Astrocyte (in vitro differentiated cells and primary cell): ENCODE measurements at places on chromosomes 7 and 10.

- no peak for DNase-seq
Observed at GRCh38 chr7:122064971-122065370, 79.1 kb downstream of the AASS start.

DNA sequence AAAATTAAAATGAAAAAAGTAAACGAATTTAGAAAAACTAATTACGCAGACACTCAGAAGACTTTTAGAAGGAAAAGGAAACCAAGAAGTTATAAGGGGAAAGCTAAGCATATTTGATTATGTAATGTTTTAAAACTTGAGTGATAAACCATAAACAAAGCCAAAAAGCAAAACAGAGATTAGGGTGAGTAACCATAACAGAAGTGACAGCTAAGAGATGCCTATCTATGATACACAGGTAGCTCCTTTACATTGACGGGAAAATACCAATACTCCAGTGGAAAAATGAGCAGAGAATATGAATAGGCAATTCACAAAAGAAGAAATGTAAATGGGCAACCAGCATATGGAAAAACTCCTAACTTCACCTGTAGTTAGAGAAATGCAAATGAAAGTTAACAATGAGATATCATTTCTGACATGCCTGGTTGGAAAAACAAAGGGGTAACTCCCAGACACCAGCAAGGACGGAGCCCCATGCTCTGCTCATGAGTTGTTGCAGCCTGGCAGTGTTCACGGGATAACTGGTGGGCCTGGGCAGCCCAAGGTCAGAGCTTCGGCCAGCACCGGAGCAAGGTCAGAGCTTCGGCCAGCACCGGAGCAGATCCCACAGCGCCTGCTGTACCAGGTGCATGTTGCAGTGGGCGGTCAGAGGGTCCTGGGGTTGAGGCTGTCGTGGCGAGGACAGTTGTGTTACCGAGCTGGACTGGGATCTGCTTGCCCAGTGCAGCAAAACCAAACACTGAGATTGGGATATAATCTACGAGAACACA, 58.9 kb downstream of the ALOX5 start:
- no peak for DNase-seq

- DNase-seq: peak; percentile 9
Observed at GRCh38 chr10:6667679-6668270, 87.7 kb upstream of the PRKCQ start.

DNA sequence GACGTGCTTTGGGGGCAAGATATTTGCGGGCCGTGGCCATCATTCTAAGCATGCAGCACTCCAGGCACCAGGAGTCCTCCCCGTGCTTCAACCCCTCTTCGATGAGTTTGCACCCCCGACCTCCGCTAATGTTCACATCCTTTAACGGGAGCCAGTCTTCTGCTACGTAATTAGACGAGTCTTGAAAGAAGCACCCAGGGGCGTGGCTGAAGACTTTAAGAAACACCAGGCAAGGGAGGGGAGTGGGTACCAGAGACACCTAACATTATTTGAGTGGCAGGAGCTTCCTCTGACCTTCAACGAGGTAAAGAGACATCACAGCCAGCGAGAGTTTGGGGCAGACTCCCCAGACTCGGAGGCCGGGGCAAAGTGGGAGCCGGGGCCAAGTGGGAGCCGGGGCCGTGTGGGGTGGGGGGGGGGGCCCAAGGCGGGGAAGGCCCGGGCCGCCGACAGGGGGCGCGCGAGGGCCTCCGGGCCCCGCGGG, 31.1 kb upstream of the TOMM7 start:
- DNase-seq: no peak

DNA sequence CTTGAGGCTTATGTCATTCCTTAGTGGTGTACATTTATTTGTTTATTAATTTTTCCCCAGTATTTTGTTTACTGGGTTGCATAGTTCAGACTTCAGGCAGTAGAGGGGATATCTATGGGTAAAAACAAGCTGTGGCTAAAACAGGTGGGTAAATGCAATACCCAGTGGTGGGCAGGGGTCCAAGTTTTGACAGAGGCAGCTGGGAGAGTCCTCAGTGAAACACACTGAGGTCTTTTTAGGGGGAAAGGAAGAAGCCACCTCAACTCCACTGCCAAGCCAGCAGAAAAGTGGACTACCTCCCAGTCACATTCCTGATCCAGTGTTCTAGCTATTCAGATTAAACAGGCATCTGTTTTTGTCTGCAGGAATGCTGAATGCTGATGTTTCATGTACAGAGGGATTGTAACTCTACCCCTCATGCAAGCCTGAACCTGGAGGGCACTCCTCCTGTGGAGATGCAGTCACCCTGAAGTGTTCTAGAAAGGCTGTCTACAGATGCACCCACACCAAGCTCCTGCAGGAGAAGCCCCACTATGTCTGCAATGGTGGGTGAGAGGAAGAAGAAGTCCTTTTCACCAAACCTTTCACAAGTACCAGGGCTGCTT, 757.8 kb downstream of the INHBA start:
- DNase-seq: no peak

GRCh38 chr10:66747451-66747850, 178.4 kb upstream of the LRRTM3 start:
- peak; percentile 99 for DNase-seq
